Head of caudate nucleus (tissue), 42 donors: ENCODE measurements at places on chromosomes 6 and 20.

GRCh38 chr6:162151021-162151665 is 576.4 kb downstream of the PRKN start:
- no peak for DNase-seq

- no peak for DNase-seq
Measured at GRCh38 chr6:127458222-127458621, 967 bp downstream of the KIAA0408 start.

GRCh38 chr6:160999516-160999915 is 7.9 kb downstream of the MAP3K4 start:
- no peak for DNase-seq

DNA sequence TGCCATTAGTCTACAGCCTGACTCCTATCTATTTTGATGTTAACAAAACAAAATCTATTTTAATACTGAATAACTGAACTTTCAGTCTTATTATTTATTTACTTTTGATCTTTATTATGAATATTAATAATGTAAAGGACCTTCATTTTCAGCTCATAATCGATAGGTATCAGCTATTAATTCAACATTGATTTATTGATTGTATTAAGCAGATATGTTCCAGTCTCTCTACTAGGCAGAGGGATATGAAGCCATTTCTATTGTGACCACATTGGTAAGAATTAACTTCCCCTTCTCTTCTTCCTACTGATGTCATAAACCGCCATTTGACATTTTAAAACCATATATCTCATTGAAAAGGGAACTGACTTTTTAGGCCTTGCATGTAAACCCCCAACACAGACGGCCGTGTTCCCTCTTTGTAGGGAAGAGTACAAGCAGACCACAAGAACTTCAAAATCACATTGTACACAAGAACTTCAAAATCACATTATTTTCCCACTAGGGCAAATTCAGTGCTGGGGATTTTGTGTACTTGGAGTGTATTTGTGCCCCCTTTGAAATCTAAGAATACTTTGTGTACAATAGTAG is 69.5 kb upstream of the FABP7 start:
- no peak for DNase-seq

DNA sequence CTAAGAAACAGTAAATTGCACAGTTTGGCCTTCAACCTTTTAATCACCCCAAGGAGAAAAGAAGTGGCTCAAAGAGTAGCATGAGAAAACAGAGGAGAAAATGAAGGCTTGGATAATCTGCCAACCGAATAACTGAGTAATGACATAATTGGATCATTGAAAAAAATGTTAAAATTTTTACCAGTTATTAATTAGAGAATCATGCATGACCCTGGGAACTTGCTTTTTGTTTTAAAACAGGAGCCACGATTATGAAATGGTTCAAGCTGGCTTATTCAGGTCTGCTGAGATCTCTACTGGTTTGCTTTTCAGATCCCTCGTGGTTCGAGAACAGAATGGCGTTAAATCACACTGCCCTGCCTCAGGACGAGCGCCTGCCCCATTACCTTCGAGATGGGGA is at the start of gene OPN5:
TSS of gene OPN5 (plus strand) at position 301 of the 400 bp plus-strand sequence. CDS start at position 336, 35 bp downstream.
- no peak for DNase-seq

DNA sequence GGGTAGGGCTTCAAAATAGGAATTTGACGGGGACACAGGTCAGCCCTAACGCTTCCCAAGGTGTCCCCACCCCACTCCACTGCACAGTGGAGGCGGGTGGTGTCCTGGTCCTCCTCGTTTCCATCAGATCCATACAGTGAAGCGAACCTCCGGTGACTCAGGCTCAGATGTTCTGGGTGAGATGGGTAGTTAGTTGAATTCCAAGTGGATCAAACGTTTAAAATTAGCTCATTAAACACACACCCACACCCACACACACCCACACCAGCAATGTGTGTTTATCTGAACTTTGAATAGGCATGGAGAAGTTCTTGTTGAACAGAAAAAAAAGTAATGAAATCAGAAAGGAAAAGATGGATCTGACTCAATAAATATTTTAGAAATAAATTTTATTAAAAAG is 58.9 kb downstream of the CDH4 start:
- peak; percentile 48 for DNase-seq

DNA sequence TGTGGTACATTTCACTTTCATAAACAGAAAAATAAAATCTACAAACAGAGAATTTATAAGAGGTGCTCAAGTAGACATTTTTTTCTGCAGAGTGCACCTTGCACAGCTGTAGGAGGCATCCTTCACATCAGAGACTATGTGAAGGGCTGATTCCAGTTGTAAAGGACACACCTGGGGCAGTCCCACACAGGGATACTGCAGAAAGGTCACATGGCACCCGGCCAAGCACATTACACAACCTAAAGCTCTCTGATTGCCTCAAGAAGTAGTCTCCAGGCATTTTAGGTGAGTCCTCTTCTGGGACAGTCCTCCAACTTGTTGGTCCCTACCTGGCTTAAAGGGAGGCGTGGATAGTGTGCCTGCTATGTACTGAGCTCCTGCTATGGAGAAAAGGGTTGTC is 502.9 kb upstream of the NOX3 start:
- no peak for DNase-seq

DNA sequence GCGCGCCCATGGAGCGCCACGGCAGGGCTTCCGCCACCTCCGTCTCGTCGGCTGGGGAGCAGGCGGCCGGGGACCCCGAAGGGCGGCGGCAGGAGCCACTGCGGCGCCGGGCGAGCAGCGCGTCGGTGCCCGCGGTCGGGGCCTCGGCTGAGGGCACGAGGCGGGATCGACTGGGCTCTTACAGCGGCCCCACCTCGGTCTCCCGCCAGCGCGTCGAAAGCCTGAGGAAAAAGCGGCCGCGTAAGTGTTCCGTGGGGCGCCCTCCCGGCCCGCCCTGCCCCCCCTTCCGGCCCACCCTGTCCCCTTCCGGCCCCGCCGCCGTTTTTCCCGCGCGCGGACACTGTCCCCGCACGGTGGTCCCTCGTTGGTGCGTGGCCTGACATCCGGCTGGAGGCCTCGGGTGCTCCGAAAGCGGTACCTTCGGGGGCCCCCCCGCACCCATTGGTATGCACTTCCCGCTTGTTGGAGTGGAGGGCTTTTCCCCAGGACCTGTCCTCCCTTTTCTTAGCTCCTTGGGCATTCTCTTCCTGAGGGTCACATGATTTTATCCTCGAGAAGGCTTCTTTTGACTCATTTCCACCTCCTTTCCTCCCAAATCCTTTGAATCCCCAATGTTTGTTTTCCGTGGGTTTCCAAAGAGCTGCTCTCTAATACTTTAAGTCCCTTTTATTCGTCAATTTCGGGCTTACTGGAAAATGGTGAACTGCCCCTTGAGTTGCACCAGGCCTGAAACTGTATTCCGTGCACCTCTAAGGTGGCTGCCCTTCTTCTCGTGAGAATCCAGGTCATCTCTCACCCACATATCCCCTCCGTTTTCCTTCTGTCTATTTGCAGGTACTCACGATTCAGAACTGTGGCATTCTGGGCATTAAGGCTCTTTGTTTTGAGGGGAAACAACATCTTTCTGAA is 556 bp downstream of the PANK2 start:
- peak; percentile 34 for DNase-seq

- no peak for DNase-seq
Measured at GRCh38 chr6:149157126-149157525, 160.4 kb upstream of the TAB2 start.

DNA sequence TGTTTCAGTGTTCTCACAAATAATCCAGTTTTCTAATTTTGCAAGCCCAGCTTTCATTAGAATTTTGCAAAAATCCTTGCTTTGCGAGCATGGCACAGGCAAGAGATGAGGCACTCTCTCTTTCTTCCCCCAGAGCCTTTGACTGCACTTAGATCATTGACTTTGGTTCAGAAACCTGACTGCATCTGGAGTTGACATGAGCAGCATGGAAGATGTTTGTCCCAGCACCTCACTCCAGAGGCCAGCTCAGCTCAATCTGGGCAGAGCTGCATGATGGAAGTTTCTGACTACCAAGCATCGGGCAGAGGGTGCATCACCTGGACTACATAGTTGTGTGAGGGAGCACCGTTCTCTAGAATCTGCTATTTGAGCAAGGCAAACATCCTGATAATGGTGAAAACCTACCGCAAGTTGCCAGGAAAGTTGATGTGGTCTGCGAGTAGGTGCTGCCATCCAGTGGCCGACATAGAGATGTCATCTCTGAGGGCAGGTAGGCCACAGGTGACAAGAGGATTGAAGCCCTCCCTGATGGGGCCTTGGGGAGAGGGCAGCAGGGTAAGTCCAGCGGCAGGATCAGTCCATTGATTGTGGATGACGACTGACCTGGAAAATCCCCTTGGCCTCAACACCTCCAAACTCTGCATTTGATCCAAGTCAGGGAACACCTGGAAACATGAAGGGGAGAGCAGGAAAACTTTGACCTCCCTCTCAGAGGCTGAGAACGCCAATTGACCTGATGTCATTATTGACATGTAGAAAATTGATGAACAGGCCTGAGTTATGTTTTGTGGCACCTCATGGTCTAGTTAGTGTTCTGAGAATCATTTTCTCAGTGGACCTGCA is 3.8 kb upstream of the LPA start:
- DNase-seq = no peak

DNA sequence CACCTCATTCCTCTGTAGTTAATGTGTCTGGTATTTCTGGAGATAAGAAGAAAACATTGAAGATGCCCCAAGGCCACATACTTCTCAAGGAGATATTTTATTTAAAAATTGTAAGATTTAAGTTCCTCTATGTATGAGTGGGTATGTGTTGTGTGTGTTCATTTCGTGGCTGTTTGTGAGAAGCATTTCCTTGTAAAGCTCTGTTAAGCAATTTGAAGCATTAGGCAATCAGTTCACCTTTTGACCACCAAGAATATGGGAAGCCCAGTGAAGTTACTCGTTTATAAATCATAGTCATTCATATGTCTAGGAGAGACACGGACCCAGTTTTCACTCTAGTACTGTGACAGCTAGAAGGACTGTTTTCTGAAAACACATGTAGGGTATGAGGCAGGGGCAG is 717.6 kb upstream of the MAP3K7 start:
- DNase-seq = no peak

GRCh38 chr6:7100072-7100752 is 7.5 kb upstream of the RREB1 start:
- DNase-seq = no peak

DNA sequence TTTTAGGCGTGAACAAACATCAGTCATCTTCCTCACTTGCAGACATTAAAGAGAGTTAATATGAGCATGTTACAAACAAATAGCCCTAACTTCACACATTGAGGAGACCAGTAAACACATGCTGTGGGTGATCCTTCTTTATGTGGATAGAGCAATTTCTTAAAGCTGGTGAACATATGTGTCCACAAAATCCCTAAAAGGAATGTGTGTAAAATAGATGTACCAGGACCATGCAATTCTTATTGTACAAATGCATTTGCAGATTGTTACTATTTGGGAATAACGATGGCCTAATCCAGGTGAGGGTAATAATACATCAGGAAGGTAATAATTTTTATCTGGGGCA is 228.9 kb downstream of the ALDH8A1 start:
- DNase-seq = no peak

- no peak for DNase-seq
Measured at GRCh38 chr20:4670469-4670868, 51.2 kb upstream of the PRND start.

DNA sequence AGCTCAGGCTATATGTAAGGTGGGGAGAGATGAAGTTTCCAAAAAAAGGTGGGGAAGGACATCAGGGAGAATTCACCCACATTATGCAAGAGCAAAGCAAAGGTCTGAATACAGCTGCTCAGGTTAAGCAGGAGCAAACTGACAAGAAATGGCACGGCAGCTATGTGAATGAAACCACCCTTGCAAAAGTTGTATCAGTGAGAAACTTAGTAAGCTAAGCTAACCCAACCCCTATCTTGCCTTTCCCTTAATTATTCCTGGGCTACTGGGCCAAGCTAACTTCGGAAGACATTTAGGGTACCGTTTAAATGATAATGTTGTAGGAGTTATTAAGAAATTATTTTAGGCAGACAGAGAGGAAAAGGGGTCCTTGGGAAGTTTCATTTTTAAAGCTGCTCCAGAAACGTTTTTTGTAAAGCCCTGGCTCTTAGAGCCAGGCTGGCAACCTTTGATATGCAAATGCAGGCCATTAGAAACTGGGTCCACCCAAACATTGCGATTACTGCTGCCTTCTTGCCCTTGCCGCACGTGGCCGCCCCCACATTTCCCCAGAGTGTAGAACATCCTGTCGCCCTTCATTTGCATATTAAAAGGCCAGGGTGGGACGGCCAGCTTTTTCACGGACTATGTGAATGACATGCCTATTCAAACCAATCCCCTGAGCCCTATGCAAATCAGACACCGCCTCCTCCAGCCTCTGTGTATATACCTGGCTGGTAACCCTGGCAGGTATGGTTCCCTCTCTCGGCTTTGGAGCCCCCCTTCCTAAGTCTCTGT is 60.5 kb upstream of the SAMD5 start:
- no peak for DNase-seq

DNA sequence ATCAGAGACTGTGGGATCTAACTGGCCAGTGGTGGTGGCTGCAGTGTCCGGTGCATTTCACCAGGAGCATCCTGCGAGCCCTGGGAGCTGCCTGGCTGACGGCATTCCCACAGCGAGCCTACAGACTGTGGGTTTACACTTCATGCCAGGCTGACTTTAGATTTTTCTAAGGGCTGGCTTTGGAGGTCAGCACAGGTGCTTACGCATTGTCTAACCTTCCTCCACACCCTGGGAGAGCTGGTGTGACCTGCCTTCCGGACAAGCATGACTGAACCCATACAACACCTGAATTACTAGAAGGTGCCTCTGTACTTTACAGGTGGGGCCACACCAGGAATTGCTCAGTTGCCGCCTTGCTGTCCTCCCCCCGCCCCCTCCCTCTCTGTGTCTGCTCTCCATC is 96.2 kb downstream of the RREB1 start:
- no peak for DNase-seq

DNA sequence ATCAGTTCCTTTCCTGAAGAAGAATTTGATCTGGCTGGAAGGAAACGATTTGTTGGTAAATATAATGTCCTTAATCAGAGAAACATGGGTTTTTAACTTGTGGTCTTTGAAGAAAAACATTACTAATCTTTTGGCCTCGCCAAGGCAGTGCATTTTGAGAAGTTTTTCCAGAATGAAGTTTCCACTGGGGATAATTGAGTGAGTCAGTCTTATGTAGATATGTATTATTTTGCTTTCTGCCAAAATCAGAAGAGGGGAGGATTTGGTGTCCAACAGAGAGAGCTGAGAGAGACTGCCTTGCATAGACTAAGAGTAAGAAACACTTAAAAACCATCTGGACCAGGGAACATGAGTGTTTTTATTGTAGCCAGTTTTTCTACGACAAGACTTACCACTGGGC is 79.9 kb downstream of the FNDC1 start:
- DNase-seq = no peak

GRCh38 chr20:63149531-63150192 is 66.3 kb downstream of the YTHDF1 start:
- no peak for DNase-seq

DNA sequence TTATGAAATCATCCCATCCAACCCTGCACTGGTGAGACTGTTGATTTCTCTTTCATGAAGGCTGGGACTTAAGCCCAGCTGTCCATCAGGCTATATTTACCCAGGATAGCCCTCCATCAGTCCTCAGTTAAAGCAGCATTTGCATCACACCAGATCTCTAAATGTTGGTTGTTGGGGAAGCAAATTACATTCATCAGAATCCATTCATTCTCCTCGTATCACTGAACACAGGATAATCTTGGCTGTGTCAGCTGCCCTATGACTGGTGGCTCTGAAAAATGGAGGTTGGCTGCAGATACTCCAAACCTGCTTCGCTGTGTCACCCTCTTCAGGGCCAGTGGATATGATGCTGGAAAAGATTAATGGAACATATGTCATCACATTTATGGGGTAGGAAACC is 718.3 kb downstream of the KIF16B start:
- DNase-seq = no peak

- no peak for DNase-seq
Measured at GRCh38 chr6:148494226-148494625, 151.6 kb downstream of the SASH1 start.

GRCh38 chr20:62768551-62769287 is 27.6 kb upstream of the MRGBP start:
- no peak for DNase-seq
